Activated naive CD4-positive, alpha-beta T cell (primary cell): ENCODE measurements at places on chromosomes 3 and 15.

DNA sequence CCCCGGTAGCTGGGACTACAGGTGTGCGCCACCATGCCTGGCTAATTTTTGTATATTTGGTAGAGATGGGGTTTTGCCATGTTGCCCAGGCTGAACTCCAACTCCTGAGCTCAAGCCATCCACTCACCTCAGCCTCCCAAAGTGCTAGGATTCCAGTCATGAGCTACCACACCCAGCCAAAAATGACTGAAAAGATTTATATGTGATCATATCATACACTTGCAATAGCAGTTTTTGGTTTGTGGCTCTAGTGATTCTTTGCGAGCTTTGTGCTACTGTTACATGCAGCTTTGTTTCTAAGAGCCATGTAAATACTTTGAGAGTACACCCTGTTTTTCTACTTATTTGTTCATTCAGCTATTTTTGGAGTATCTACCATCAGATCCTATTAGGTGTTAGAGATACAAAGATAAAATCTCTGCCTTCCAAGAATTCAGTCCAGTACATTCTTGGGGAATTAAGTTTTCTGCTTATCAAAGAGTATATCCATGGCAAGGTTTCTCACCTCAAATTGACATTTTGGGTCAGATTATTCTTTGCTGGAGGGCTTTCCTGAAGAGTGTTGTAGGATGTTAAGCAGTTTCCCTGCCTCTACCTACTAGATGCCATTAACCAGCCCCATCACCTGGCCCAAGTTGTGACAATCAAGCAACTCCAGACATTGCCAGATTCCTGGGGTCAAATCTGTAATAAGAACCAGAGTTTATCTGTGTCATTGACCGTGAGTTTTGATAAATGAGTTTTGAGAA lies 15.0 kb downstream of the SNAP23 start:
- DNase-seq, result no peak

DNA sequence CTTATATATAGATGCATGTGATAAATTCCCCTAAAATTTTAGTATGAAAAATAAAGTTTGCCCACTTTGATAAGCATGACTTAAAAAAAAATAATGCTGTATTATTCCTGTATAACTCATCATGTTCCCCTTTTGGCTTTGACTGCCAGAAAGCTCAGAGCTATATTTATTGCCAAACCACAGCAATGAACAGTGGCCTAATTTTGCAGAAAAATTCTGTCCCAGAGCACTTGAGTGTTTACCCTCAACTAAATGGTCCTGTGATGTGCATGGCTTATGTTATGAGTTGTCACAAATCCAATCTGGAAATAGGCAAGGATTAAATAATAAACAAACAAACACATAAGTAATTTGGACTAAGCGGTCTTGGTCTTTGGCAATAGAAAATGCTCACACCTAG lies 276.7 kb downstream of the SLC9A9 start:
- DNase-seq, result no peak

GRCh38 chr3:183131186-183131725 lies 31.3 kb downstream of the LAMP3 start:
- DNase-seq, result no peak

DNA sequence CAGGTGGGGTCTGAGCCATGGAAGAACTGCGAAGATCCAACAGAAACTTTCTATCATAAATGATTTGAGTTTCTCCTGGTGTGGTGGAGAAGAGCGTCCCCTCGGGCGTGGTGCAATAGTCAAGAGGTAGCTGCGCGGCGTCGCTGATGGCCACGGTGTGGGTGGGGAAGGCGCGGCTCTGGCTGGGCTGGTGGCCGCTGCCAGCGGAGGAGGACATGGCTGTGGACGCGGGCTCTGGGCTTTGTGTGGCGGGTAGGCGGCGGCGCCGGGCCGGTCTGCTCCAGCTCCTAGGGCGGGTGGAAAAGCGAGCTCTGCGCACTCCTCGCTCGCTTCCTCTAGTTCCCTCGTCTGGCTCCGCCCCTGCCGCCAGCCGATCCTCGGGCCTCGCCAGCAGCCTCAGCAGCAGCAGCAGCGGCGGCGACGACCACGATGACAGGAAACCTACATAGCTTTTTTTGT lies 5.9 kb downstream of the STARD9 start:
- peak; percentile 50 for DNase-seq

DNA sequence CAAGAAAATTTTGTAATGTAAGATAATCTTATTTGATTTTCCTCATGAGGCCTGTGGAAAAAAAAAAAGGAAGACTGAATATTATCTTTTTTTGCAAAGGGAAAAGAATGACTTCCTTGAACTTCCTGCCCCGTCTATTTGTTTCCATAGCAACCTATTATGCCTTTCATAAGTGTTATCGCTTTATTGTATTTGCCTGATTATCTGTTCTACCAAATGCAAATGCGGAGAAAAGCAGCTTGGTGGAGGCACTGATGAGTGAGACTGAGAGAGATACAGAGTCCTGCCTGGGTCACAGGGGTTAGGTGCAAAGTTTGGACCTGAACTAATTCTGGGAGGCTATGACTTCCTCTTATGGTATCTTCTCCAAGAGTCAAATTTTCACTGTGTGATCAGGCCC lies 334.0 kb upstream of the KCNMB2 start:
- no peak for DNase-seq

- no peak for DNase-seq
Measured at GRCh38 chr3:23920151-23920655, 3.3 kb downstream of the RPL15 start.

GRCh38 chr3:49813497-49814174 lies at the start of gene UBA7:
TSS of gene UBA7 (minus strand) at chr3:49813953. CDS start at chr3:49813787, 166 bp downstream.
- DNase-seq, result peak; percentile 26

DNA sequence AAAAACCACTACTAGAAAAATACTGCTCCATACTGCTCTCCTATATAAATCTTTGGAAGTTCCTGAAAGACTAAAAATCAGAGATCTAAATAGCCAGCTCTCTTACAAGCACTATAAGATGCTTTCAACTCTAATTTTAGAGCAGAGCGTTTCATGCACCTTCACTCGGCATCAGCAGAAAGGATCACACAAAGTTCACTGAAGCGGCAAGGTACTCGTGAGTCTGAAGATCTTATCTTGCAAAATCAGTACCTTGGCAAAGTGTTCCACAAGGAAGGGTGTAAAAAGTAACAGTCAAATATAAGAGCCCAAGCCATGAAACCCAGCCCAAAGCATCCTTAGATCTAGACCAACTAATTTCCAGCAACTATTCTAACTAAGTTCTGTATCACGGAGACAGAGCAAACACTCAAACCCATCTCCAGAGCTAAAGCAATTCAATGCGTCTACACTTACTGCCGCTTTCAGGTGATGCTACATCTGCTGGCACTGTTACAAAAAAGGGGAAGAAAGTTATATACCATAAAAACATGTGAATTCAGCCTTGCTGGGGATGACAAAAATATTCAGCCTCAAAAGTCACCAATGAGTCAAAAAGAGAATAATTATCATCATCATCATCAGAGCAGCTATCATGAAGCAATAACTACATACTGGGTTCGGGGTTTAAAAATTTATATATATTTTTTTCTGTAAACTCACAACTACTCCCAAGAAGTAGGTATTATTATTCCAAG lies 16.3 kb downstream of the VPS39 start:
- DNase-seq, result no peak

GRCh38 chr3:160092760-160093159 lies 104.1 kb downstream of the IL12A start:
- no peak for DNase-seq

GRCh38 chr15:27059610-27060202 lies 88.7 kb downstream of the GABRG3 start:
- no peak for DNase-seq

DNA sequence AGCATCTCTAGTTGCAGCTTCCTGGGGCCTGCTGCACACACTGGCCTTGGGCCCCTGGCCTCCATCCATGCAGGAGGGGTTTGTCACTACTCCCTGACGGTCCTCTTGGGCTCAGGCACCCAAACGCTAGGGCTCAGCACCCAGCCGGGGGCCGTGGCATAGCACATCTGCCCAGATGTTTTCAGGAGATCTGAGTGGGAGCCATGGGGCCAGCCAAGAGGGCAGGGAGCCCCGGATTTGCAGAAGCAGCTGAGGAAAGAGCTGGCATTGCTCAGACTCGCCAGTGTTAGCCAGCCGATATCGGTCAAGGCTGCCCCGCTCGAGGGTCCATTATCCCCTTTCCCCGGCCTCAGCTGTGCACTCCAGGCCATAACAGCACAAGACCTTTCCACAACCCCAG lies 1.5 kb upstream of the ALDH1A3 start:
- DNase-seq, result no peak

- DNase-seq, result no peak
Measured at GRCh38 chr3:137988152-137988551, 21.8 kb upstream of the CLDN18 start.
